ENCODE measurements at places on chromosomes 2 and 18. TPM values are rescaled to one million over a fixed set of nuclear protein-coding genes. Genes with fewer than 3 reads are reported as not detected.

DNA sequence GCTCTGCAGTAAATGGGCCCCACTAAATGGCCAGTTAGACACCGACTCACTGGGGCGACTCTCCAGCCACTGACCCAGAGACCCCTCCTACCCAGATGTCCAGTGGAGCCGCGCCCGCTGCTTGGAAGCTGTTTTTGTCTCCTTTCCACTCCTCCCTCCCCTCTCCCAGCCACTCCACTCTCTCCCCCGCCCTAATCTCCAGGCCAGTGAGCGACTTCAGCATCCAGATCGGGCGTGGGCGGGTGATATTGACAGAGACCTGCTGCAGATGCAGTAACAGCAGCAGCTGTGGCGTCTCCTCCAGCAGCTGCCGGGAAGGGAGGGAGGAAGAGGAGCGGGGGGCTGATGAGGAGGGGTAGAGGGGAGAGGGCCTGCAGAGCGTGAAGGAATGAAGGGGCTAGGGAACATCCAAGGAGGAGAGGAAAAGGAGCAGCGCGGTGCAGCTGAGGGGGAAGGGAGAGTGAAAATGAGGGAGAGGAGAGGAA is at the start of gene SCN7A:
TSS of gene SCN7A (minus strand) at position 110 of the 485 bp plus-strand sequence. CDS start 16,553 bp downstream, outside the sequence.
- DNase-seq: peak; percentile 93

- peak; percentile 54 for DNase-seq
Measured at GRCh38 chr2:126658905-126659561, 3.1 kb downstream of the GYPC start.

- no peak for DNase-seq
Measured at GRCh38 chr2:29749843-29750242, 171.5 kb downstream of the ALK start.

GRCh38 chr2:603869-604268 is 73.3 kb downstream of the TMEM18 start:
- no peak for DNase-seq

DNA sequence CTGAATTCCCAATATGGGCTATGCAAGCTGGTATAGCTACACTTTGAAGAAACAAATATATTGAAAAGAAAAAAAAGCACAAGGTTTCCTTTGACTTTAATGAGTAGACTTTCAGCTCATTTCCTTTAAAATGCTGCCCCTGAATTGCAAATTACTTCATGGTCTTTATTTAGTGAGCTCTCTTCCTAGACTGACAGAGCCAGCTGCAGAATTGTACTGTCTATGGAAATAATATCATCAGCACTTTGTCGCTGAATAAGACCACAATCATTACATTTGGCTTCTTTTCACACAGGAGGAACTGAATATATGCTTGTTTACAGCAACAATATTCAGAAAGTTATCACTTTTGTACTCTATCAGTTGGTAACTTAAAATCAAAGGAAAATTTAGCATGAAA is 41.7 kb downstream of the ARL5A start:
- DNase-seq: no peak

DNA sequence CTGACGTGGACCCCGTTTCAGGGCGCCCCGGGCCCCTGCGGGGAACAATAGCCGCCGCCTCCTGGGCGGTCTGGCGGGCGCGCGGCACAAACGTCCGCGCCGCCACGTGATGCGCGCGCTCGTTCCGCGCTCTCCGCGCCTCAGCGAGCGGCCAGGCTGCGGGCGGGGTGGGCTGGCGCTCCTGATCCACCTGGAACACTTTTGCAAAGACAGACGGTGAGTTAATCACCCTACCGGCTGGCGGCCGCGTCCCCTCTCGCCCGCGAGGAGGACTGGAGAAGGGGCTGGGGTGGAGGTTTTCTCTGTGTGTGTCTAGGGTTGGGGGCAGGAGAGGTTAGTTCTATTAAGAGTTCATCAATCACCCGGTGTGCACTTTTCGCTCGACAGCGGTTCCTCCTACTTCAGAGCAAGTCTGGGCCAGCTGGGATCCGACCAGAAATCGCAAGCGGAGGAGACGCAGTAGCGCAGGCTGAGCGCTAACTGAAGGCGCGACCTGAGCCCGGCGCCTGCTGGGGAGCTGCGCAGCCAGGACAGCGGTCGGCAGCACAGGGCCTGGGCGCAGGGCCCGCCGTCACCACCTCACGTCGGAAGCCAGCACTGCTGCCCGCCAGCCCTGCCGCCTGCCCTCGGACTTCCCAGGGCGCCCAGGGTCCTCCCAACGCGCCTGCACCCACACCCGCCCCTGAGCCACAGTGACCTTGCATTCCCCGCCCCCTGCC is 10.3 kb upstream of the HOXD1 start:
- peak; percentile 86 for DNase-seq

DNA sequence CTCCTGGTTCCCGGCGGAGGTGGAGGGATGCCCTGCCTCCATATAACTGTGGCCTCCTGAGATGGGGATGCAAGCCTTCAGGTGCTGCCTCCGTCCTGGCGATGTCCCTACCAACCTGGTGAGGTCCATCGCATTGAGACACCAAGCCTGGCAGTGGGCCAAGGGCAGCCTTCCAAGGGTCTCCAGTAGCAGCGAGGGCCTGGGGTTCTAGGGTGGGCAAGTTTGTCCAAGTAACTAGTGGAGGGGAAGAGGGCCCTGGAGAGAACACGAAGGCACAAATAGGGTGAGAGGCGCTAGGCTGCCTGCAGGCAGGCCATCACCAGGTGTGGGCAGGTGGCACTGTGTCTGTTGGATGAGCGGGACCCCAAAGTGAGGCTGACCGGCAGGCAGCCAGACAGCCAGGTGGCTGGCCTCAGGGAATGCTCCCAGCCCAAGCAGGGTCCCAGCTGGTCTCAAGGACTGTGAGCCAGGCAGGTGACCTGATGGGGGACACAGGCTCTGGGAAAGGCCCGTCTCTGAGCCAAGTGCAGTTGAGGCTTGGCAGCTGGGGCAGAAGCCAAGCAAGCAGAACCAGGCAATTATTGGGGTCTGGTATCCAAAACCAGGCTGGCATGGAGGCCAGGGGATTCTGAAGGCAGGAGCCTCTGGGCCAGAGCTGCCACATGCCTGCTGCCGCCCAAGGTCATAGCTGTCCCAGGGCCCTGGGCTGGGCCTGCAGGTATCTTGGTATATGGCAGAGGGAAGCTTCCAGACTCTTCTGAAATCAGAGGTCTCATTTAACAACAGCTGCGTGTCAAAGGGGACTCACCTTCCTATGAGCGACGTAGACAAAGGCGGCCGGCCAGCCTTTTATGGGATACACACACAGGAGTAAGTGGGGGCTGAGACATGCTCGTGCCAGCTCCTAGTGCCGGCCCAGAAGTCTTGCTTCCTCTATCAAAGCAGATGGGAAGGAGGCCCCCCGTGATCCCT is 23.4 kb downstream of the RAMP1 start:
- DNase-seq: peak; percentile 69

DNA sequence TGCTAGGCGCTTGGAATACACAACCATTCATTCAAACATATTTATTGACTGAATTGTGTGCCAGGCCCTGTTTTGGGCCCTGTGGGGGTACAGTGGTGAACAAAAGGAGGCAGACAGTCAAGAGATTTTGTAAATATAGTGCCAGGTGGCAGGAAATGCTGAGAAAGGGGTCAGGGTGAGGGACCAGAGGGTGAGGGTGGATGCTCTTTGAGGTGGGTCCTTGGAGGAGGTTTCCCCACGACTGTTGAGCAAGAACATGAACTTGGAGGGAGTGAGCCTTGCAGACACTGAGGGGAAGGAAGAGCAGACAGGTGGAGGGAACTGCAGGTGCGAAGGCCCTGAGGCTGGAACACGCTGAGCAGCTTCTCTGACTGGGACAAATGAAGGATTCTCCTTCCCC is 40.7 kb downstream of the ODC1 start:
- no peak for DNase-seq

GRCh38 chr18:75072672-75073371 is 136.1 kb downstream of the PTGR3 start:
- DNase-seq: peak; percentile 7

DNA sequence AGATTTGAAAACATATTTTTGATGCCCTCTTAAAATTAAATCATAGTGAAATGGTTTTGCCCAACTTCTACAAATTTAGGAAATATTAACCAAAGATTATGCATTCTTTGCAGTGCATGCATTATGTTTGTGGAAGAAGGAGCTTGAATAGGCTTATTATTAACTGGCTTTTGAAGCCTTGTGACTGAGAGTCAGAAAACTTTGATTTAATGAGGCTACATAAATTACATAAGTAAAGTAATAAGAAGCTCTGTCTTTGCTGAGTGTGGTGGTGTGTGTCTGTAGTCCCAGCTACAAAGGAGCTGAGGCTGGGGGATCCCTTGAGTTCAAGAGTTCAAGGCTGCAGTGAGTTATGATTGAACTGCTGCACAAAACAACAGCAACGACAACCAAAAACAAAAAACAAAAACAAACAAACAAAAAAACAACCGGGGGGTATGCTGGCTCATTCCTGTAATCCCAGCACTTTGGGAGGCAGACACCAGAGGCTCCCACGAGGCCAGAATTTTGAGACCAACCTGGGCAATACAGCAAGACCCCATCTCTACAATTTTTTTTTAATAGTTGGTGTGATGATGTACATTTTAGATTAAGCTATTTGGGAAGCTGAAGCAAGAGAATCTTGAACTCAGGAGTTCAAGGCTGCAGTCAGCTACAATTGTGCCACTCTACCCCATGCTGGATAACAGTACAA is 57.0 kb upstream of the LRRTM4 start:
- peak; percentile 20 for DNase-seq

GRCh38 chr2:317501-318424 is 29.9 kb upstream of the ALKAL2 start:
- DNase-seq: no peak

DNA sequence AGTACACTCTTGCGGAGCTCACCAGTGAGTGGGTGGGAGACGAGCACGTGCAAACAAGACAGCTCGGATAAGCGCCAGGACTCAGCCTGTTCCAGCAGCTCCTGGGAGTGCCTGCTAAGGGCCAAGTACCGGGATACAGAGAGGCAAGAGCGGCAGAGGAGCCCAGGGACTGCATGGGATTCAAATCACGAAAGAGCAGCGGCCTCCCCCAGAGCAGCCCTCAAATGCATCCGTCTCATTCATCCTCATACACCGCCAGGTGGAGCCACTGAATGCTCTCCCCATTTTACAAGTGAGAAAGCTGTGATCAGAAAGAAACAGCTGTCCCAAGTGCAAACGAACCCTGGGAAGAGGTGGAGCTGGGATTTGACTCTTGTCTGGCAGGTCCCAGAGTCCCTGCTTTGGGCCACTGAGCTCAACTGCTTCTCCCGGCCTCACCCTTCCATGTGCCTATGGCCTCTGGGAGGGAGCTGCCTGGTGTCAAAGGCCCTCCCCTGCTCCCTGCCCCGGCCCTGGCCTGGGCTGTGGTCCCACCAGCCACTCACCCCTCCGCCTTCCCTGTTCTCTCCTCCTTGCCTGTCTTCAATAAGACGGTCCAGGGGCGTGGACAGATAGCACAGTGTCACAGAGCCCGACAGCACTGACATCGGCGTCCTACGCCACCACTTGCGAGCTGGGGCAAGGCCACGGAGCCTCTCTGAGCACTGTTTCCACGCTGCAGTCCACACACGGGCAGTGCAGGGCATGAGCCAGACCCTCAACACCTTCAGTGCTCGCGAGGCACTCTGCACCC is 72.8 kb upstream of the TAF1B start:
- DNase-seq: peak; percentile 73

GRCh38 chr18:36025025-36025424 is 42.3 kb downstream of the RPRD1A start:
- no peak for DNase-seq

DNA sequence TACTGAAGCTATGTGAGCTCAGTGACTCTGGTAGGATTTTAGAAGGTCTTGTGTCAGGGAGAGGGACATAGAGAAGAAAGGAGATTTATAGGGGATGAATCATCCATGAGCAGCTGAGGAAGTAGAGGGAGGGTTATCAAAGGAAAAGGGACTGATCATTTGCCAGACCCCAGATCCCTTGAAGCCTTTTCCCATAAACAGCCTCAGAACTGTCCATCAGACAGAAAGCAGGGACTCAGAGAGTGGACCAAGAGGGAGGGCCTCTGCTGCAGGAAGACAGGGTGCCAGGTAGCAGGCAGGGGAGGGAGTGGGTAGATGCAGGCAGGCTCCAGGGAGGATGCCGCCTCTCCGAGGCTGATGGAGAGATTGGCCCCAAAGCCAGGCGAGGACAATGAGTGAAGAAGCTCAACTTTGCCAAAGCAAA is 133.9 kb downstream of the TNS1 start:
- no peak for DNase-seq

The SS18 gene
- polyA plus RNA-seq: 43.2 TPM

Data from kidney (tissue), 22 donors.